NCI-H460 (cell line): ENCODE measurements at places on chromosomes 16 and 17. TPM values are rescaled to one million over a fixed set of nuclear protein-coding genes. Genes with fewer than 3 reads are reported as not detected.

TNP2 gene
- total RNA-seq, result not detected in 2 replicates

DNAH9 gene
- total RNA-seq, result not detected in 2 replicates

ASPHD1 gene
- 8.5 and 11.6 TPM in 2 replicates for total RNA-seq

CDRT15 gene
- total RNA-seq, result not detected in 2 replicates

CCL8 gene
- not detected in 2 replicates for total RNA-seq

MYH13 gene
- total RNA-seq, result not detected in 2 replicates

RMI2 gene
- total RNA-seq, result 9.6 and 11.2 TPM in 2 replicates

TP53TG3 gene
- not detected in 2 replicates for total RNA-seq

KPNA2 gene
- total RNA-seq, result 245 and 263 TPM in 2 replicates

FAM117A gene
- total RNA-seq, result 0.42 and 1.7 TPM in 2 replicates

CXCL16 gene
- total RNA-seq, result 16.2 and 18.0 TPM in 2 replicates

SP6 gene
- 0.02 TPM in 1 of 2 replicates, not detected in the other for total RNA-seq

BAHCC1 gene
- total RNA-seq, result 6.0 and 6.7 TPM in 2 replicates

PERCC1 gene
- not detected in 2 replicates for total RNA-seq

SOX8 gene
- 0.97 and 1.5 TPM in 2 replicates for total RNA-seq

PLXDC1 gene
- total RNA-seq, result 0.10 TPM in 1 of 2 replicates, not detected in the other

PITPNM3 gene
- 0.84 and 1.0 TPM in 2 replicates for total RNA-seq

TOX3 gene
- total RNA-seq, result not detected in 2 replicates

EVI2B gene
- total RNA-seq, result 0.07 TPM in 1 of 2 replicates, not detected in the other

LPO gene
- 0.07 TPM in 1 of 2 replicates, not detected in the other for total RNA-seq

ADORA2B gene
- 10.0 and 10.6 TPM in 2 replicates for total RNA-seq

TMC7 gene
- total RNA-seq, result 4.1 and 5.6 TPM in 2 replicates

OR2C1 gene
- total RNA-seq, result not detected in 2 replicates

ZNF205 gene
- total RNA-seq, result 12.0 and 13.5 TPM in 2 replicates

KCNG4 gene
- 0.02 TPM in 1 of 2 replicates, not detected in the other for total RNA-seq

IL17C gene
- total RNA-seq, result not detected in 2 replicates

DRC3 gene
- 0.40 and 0.63 TPM in 2 replicates for total RNA-seq

CTRB1 gene
- not detected in 2 replicates for total RNA-seq

LYZL6 gene
- not detected in 2 replicates for total RNA-seq

NGFR gene
- 0.07 TPM in 1 of 2 replicates, not detected in the other for total RNA-seq

CREBBP gene
- total RNA-seq, result 15.2 and 15.8 TPM in 2 replicates

UBE2O gene
- total RNA-seq, result 15.8 and 21.0 TPM in 2 replicates

PRR15L gene
- not detected in 2 replicates for total RNA-seq

TEKT1 gene
- total RNA-seq, result not detected in 2 replicates

GALR2 gene
- not detected in 2 replicates for total RNA-seq

SMG1 gene
- 30.7 and 34.4 TPM in 2 replicates for total RNA-seq

TOM1L2 gene
- 9.7 and 9.9 TPM in 2 replicates for total RNA-seq

SOX9 gene
- 43.8 and 46.4 TPM in 2 replicates for total RNA-seq

CD300LB gene
- total RNA-seq, result not detected in 2 replicates

SLC47A2 gene
- total RNA-seq, result not detected in 2 replicates

SPATA32 gene
- not detected in 2 replicates for total RNA-seq

MT2A gene
- total RNA-seq, result 83.8 and 113 TPM in 2 replicates

OMG gene
- not detected in 2 replicates for total RNA-seq

TEKT5 gene
- total RNA-seq, result not detected in 2 replicates

EVPLL gene
- not detected in 2 replicates for total RNA-seq

MYO15B gene
- 1.2 and 2.9 TPM in 2 replicates for total RNA-seq
